Fibroblast of skin of abdomen (primary cell): ENCODE measurements at places on chromosomes 13 and 19.
A peak's percentile ranks its signal among the peaks of the same experiment; 100 is the strongest.

GRCh38 chr13:40063278-40063698 lies 407.8 kb downstream of the COG6 start:
- DNase-seq = peak; percentile 36

DNA sequence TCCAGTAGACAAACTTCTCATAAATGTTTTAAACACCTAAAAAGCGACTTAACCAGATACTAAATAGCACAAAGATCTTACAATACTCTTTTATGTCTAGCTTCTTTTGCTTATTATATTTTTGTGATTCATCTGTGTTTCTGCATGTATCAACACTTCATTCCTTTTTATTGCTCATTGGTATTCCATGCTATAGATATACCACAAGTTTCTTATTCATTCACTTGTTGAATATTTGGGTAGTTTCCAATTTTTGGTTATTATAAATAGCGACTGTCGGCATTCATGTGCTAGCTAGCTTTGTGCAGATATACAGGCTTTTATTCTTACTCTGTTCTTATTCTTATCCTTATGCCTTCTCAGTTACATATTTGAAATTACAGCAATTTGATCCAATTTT lies 50.0 kb upstream of the RGCC start:
- peak; percentile 34 for DNase-seq

GRCh38 chr19:44770550-44771257 lies 7.0 kb upstream of the CBLC start:
- DNase-seq = peak; percentile 90

GRCh38 chr13:52158629-52159158 lies 703 bp downstream of the NEK3 start:
- peak; percentile 52 for DNase-seq

- DNase-seq = no peak
Measured at GRCh38 chr19:54392105-54392504, 23.2 kb upstream of the TTYH1 start.

- peak; percentile 41 for DNase-seq
Measured at GRCh38 chr19:55526216-55527196, 10.4 kb downstream of the SBK2 start.

- no peak for DNase-seq
Measured at GRCh38 chr19:44698492-44699201, at the start of gene CEACAM16. Gene CEACAM16, plus strand, starts transcription at chr19:44699151. Its CDS starts 2,306 bp downstream, at chr19:44701457.

DNA sequence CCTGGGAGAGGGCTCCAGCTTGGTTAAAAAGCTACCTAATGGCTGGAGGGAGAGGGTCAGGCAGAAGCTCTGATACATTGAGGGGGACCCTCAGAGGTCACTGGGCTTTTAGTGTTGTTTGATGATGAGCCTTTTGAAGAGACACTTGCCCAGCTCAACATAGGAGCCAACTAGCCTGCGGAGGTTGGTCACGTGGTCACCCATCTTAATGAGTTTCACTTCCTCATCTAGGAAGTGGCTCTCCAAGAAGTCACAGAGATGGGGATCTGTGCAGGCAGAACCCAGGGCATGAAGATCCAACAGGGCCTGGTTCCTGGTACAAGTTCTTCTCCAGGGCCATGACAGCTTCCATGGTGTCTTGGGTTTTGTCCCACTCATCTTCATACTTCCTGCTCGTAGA lies 33.4 kb downstream of the IPO5 start:
- no peak for DNase-seq

DNA sequence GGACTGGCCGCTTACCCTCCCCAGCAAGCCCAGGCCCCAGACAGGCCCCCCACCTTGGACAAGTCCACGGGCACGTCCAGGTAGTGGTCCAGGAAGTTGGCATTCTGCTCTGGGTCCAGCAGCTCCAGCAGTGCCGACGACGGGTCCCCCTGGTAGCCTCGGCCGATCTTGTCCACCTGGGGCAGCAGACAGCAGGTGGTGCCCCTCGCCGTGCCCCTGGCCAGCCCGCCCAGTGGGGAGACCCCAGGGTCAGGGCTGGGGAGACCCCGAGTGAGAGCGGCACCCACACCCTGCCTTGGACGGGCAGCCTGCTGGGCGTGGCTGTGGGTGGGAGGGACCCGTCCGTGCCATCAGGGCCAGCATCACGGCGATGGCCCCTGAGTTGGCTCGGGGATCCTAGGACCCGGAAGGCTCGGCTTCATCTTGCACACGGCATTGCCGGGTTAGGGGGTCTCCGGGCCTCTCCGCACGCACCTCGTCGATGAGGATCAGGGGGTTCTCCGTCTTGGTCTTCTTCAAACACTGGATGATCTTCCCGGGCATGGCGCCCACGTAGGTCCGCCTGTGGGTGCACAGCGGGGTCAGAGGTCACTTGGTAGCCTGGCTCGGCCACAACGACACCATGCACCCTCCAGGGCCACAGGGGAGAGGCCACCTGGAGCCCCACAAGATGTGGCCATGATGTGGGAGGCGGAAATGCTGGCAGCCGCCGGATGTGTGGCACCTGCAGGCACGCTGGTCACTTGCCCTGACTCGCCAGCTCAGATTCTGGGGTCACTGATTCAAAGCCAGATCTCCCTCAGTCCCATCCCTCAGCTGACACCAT lies 6.3 kb downstream of the RPL36 start:
- DNase-seq = no peak

DNA sequence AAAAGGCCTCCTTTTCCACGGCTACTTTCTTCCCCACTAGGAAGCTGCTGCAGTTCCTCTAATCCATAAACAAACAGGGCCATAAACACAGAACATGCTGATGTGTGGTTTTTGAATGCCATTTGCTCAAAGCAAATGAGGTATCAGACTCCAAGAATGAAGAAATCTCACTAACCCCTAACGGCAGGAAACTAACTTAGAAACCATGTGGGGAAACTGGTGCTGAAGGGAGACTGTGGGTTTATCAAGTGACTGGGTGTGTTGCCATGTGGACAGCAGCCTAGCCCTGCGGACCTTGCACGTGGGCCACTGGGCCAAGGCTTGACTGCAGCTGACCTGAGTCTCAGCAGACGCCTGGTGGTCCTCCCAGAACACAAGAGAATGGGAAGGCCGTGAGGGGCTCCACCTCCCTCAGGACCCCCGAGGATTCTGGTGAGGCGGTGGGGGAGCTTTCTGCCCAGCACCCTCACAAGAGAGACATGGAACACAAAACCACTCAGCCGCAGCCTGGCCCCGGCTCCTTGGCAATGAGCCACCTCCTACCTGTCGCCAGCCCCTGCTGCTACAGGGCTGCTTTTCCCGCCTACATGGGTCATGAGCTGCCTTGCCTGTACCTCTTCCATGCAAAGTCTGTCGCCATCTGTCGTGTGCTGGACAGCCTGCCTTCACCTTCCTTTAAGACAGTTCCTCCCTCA lies 10.6 kb downstream of the SLC15A1 start:
- no peak for DNase-seq

GRCh38 chr13:21871382-21871781 lies 200.5 kb downstream of the FGF9 start:
- no peak for DNase-seq

GRCh38 chr13:59730026-59730425 lies 433.7 kb downstream of the DIAPH3 start:
- no peak for DNase-seq

- no peak for DNase-seq
Measured at GRCh38 chr19:35929876-35930275, 6.3 kb upstream of the LRFN3 start.

DNA sequence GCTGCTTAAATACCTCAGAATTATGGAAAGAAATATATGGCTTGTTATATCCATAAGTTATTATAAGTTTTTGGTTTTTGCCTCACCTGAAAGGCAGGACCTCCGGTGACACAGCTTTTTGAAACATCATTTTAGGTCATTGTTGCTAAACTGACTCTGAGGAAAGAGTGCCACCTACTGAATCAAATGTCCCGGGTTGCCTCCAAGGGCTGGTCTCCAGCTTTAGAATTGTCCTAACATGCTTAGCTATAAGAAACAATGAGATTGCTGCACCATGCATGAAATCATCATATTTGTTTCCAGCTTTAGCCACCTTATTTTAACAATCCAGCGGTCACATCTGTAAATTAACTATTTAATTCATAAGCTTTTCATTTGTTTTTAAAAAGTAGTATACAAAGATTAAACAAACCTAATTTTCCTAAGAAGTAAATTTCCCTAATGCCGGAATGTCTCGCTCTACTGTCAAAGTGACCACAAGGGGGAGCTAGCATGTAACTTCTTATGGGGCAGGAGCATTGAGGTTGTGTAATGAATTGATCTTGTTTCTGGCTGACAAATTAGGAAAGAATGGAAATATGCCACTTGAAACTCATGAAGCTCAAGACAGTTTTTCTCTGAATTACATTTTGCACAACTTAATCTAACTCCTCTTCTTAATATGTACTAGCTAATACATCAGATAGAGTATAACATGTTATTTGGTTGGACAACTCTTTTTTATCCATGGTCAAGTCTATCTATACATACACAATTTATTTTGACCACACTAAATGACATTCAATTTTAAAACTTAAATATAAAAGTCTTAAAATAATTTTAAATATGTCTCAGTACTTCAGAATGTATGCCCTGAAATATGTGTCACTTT lies 6.7 kb upstream of the PCDH17 start:
- peak; percentile 58 for DNase-seq

DNA sequence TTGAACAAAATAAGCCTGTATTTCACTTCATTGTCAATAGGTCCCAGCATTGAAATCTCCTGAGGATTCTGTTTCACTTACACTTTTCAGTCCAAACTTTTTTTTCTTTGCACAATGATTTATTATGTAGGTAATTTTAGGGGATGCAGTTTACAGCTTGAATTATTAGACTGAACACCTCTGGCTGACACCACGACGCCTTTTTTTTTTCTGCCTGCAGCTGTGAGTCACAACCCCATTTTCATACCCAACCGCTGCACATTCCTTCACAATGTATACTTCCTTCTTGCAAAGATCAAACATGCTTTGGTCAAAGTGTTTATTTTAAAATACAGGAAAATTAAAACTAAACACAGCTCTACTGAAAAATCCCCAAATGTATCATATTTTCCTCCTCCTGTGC lies 11.4 kb downstream of the ZIC2 start:
- DNase-seq = peak; percentile 33

GRCh38 chr13:67489016-67489415 lies 258.9 kb upstream of the PCDH9 start:
- DNase-seq = no peak

DNA sequence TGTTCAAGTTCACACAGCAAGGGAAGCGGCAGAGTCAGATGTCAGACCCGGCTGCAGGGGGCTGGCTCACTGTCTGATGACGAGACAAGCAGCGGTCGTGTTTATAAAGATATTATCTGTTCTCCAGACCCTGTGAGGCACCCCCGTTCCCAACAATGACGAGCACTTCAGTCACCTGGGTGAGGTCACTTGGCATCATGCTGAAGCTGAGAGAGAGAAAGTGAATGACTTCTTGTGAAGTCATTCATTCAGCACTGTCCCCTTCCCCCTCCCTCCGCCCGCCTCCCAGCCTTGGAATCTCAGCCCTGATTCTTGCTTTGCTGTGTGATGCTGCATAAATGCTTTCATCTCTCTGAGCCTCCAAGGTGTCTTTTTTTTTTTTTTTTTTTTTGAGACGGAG lies 4.9 kb upstream of the LYPD3 start:
- peak; percentile 31 for DNase-seq

- DNase-seq = peak; percentile 73
Measured at GRCh38 chr13:94641409-94641941, 39.8 kb downstream of the GPR180 start.

- no peak for DNase-seq
Measured at GRCh38 chr13:27919934-27920676, at the start of gene PDX1. Gene PDX1, plus strand, starts transcription at chr13:27920000. Its CDS starts 139 bp downstream, at chr13:27920139.

DNA sequence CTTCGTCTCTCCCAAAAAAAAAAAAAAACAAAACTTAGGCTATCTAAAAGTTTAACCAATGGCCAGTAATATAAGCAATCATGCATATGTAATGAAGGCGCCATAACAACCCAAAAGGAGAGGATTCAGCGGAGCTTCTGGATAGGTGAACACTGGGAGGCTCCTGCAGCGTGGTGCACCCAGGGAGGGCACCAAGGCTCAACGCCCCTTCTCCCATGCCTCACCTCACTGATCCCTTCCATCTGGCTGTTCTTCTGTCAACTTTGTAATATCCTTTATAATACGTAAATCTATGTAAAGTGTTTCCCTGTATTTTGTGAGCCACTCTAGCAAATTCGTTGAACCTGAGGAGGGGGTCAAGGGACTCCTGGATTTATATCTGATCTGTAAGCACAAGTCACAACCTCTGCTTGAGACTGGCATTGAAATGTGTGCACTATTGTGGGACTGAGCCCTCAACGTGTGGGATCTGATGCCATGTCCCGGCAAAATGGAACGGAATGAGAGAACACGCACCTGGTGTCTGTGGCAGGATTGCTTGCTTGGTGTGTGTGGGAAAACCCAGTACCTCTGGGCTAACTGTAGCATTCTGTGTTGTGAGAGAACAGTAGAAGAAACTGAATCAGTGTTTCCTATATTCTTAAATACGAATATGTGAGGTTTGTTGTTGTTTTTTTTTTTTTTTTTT lies 521 bp upstream of the ZNF665 start:
- DNase-seq = no peak

DNA sequence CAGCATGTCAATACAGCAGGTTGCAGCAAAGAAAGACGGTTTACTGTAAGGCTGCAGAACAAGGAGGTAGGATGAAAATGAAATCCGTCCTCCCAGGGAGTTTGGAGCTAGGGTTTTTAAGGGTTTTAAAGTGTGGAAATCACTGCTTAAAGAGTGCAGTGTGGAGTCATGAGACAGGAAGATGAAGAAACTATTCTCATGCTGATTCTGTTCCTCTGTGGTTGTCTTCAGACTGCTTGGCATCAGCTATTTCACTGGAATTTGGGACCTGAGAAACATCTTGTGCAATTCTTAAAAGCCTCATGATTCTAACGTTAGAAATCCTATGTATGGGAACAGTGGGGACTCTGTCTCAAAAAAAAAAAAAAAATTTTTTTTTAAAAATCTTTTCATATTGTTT lies 11.4 kb downstream of the ZNF331 start:
- peak; percentile 23 for DNase-seq

- no peak for DNase-seq
Measured at GRCh38 chr19:39923862-39924261, 10.6 kb downstream of the FCGBP start.

- peak; percentile 55 for DNase-seq
Measured at GRCh38 chr13:33636955-33637670, 180.8 kb upstream of the RFC3 start.

DNA sequence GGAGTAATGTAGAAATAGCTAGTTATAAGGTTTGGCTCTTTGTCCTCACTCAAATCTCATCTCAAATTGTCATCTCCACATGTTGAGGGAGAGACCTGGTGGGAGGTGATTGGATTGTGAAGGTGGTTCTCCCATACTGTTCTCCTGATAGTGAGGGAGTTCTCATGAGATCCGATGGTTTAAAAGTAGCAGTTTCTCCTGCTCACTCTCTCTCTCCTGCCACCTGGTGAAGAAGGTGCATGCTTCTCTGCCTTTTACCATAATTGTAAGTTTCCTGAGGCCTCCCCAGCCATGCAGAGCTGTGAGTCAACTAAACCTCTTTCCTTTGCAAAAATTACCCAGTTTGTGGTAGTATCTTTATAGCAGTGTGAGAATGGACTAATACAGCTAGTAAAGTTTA lies 849.4 kb downstream of the DACH1 start:
- DNase-seq = no peak
